Stimulated activated naive CD8-positive, alpha-beta T cell treated with anti-CD3 and anti-CD28 coated beads, Interleukin-15, Interleukin-2, amounts not matched to agents 100 U/mL and 50 U/mL, for 24 hours (primary cell): ENCODE measurements at places on chromosomes 2 and 18.

DNA sequence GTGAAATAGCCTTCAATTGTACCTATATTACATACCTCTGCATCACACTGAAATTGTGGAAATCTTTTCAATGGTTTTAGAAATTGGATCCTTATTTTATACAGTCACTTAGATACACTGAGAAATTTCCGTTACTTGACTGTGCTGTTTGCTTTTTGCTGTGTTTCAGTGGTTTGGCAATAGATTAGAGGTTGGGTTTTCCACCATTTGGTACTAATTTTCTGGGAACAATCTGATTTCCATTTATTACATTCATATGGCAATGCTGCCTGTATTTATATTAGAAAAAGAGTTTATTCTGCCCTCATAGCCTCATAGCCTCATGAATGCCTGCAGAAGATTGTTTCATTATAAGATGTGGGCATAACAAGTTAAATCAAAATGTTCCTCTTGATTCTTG is 285.0 kb downstream of the GULP1 start:
- no peak for DNase-seq

GRCh38 chr2:1747065-1747941 is 3.0 kb upstream of the PXDN start:
- no peak for DNase-seq

DNA sequence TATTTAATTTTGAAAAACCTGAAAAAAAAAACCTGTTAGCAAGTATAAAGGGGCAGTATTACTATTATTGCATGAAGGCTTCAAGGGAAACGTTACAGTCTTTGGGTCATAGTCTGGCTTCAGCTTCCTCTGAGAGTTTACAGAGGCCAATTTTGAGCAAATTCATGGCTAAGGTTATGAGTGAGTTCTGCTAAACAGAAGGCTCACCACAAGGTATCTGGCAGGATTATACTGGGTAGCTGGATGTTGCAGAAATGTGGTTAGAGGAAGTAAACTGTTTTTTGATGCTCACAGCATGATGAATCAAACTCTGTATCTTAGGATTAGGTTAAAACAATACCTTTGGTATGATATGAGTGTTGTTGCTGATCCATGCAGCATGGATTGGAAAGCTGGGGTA is 9.3 kb downstream of the MRPL19 start:
- DNase-seq = no peak

GRCh38 chr2:85952196-85952734 is 63.5 kb upstream of the ST3GAL5 start:
- no peak for DNase-seq

- DNase-seq = peak; percentile 70
These were observed 8.1 kb downstream of the MBP start for GRCh38 chr18:77124452-77124922.

DNA sequence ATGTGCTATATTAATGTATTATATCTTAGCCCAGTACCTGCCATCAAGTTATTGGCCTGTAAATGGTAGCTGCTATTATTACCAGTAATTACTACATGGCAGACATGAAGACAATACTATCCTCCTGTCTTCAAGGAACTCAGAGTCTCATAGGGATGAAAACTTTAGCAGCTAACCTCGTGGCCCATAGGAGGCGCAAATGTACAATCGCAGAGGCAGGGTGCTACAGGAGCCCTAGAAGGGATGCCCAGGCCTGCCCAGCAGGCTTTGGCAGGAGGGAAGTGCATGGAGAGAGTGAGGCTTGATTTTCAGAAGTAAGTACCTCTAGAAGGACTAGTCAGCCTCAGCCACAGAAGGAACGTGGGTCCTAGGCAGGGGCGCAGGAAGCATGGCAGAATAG is 44.7 kb upstream of the KIDINS220 start:
- no peak for DNase-seq

- DNase-seq = no peak
These were observed 34.2 kb downstream of the GKN2 start for GRCh38 chr2:68918497-68918896.

- DNase-seq = no peak
These were observed 308.6 kb downstream of the PIEZO2 start for GRCh38 chr18:10840743-10841142.

DNA sequence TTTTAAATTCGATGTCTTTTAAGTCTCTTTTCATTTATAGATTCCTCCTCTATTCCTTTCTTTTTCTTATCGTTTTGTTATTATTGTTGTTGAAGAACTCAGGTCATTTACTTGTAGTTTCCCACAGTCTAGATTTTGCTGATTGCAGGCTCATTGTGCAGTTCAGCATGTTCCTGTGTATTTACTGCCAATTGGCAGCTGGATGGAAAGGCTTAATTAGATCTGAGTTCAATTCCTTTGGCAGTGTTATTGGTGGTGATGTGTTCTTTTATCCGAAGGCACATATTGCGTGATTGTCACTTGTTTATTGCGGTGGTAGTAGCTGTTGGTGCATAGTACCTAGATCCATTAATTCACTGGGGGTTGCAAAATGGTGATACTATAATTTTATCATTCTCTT is 180.7 kb downstream of the BABAM2 start:
- DNase-seq = no peak

DNA sequence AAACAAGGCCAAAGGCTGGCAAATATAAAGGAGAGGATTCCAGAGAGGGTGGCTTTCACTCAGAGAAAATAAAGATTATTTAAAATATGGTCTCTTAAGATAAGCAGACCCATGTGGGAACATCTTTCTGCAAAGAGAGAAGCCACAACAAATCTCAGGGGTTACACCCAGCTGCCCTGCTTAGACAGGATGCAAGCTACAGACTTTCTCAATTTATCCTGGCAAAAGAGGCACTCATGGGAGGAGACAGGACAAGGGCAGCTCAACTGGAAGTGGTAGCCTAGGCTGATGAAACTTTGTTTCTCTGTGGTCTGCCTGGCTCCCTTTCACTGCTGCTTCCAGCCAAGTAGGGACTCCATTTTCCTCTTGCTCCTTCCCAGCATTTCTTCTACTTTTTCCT is 25.9 kb upstream of the SULT1C4 start:
- no peak for DNase-seq

GRCh38 chr2:241350878-241351639 is 5.0 kb upstream of the FARP2 start:
- no peak for DNase-seq

GRCh38 chr2:26619521-26619951 is 21.6 kb downstream of the CIB4 start:
- no peak for DNase-seq

DNA sequence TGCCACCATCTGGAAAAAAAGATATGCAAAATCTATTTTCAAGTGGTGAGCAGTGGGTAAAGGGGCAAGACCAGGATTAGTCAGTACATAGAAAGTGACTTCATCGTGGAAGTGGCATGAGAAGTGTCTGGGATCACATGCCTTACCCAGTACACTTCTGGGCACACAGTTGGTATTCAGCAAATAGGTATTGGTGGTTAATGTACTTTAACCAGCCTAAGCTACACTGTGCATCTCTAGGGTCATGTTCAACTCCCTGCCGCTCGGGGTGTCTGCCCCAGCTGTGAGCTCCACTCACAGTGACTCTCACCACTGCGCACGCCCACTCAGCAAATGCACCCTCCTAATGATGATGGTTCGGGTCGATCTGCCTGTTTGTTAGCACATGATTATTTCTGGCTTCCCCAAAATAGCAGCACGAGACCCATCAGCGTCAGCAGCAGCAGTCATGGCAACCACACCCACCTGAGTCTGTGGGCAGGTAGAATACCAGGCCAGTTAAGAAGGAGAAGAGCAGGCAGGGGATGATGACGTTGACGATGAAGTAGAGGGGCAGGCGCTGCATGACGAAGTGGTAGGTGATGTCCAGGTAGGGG is 11.1 kb downstream of the CHRNA1 start:
- peak; percentile 31 for DNase-seq

DNA sequence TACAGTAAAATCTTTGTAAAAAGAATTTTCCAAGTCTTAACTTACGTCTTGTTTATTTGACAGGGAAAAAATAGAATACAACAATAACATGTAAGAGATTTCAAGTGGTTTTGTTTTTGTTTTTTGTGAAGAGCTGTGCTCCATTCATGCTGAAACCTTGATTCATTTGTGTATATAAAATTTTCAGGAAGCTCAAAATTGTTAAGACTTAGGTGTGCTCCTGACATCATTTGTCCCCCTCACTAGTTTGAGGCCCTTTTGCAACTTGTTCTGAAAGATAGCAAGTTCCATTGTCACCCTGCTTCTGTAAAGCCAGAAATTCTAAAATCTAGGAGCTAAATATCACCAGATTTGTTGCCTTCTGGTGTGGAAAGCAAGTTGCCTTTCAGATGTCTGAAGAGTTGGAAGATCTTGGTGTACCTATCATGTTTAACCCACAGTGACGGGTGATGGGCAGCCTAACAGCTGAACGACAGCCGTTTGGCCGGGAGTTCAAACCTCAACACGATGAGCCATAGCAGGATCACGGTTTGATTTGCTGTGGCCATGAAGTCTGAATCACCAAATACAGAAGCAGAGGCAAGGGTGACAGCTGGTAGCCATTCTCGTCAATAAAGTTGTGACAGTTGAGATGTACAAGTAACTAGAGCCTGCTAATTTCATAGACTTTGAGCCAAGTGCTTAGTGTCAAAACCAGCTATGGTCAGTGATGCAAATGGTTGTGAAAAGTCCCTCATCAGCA is 205.5 kb upstream of the SP5 start:
- DNase-seq = no peak

DNA sequence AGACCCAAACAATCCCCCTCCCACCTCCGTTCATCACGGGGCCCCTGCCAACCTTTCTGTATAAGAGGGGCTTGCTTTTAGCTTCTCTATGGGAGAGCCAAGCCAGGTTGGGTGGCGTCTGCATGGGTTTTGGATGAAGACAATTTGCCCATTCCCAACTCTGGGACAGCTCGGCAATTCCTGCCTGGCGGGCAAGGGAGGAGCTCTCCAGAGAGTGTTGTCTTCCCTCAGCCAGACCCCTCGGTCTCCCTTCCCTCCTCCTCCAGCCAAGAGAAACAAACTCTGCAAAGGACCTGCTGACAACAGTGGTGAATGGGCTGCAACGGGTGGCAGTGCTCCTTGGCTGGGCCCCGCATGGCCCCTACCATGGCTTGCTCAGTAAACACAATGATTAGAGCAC is 267.2 kb upstream of the HDAC4 start:
- no peak for DNase-seq

DNA sequence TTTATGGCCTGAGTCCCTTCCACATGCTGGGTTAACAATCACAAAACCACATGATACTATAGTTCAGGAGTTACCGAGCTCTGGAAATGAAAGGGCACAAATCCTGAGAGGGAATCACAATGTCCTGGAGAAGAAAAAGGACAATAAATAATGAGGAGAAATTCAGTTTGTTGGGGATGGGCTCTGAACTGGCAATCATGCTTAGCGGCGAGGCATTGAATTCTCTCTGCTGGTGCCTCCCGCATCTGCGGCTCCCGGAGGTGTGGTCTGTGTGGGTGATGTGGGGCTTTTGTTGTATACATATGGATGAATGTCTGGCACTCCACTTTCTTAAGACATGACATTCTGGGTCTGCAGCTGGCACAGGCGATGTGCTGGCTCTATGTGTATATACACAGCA is 46.1 kb downstream of the NRP2 start:
- no peak for DNase-seq

DNA sequence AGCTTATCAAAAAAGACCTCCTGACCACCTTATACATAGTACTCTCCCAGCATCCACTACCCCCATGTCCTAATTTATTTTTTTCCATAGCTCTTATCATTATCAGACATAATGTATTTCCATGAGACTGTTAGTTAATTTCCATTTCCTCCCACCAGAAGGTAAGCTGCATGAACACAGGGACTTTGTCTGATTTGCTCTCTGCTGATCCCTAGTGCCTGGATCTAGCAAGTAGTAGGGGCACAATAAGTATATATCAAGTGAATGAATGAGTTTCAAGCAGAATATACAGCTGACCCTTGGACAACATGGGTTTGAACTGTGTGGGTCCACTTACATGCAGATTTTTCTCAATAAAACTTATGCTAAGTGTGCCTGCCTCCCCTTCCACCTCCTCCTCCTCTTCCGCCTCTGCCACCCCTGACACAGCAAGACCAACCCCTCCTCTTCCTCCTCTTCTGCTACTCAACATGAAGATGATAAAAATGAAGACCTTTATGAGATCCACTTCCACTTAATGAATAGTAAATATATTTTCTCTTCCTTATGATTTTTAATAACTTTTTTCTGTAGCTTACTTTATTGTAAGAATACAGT is 53.8 kb downstream of the CTAGE1 start:
- no peak for DNase-seq
